ENCODE measurements at places on chromosomes 5 and 9.

DNA sequence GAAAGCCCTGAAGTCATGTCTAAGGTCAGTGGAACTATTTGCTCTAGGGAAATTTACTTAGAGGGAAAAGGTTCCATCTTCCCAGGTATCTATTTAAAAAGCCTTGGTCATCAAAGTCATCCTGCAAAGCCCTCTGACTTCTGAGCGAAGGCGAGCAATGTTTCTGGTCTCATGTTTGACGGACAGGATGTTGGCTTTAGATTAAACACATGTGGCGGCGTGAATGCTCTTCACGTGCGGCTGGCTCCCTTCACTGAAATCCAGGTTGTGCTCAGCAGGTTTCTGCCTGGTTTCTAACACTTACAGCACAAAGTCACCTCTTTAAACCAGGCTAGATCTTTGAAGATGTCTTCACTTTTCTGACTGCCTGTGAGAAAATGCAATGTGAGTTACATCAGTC lies 5.7 kb upstream of the ZBTB34 start:
- no peak for DNase-seq

DNA sequence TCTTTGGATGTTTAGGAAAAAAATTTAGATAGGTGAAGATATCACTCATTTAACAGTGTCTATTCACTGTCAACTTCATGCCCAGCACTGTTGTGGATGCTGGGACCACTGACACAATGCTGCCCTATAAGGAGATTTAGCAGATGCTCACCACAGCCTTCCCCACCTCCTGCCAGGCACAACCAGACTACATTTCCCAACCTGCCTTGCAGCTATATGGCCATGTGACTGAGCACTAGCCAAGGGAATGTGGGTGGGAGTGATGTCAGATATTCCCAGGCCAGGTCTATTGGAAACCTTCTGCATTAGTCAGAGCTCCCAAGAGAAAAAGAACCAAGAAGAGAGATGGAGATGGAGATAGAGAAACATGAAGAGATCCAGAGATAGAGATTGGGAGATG lies 302.6 kb upstream of the TAS2R1 start:
- no peak for DNase-seq

GRCh38 chr5:61019642-61020041 lies 74.6 kb downstream of the NDUFAF2 start:
- no peak for DNase-seq

- no peak for DNase-seq
Measured at GRCh38 chr5:173479711-173480110, 136.7 kb downstream of the BOD1 start.

All from activated T-cell treated with anti-CD3 and anti-CD28 coated beads for 1 hour (primary cell).